Colonic mucosa (tissue), 4 donors: ENCODE measurements at places on chromosomes 1 and 21. TPM values are rescaled to one million over a fixed set of nuclear protein-coding genes. Genes with fewer than 3 reads are reported as not detected.
A peak's percentile ranks its signal among the peaks of the same experiment; 100 is the strongest.

DNA sequence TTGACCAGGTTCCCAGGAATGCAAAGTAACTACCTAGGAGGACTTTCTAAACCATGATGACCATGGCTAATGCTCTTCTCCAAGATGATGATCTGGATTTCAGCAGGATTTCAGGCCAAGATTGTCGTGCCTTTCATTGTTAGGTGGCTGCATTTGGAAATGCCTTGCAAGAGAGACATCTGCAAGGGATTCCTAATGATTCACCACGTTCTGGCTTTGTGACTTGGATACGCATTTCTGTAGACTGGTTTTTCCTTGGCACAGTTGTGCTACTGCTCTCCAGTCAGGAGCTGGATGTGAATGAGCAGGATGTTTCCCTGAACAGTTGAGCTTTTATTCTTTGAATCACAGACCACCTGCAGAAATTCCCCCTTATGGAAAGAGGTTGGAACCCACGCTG, 212.4 kb downstream of the BACH1 start:
- no peak for DNase-seq

- DNase-seq: no peak
Observed at GRCh38 chr1:185260611-185261010, 56.4 kb downstream of the IVNS1ABP start.

DNA sequence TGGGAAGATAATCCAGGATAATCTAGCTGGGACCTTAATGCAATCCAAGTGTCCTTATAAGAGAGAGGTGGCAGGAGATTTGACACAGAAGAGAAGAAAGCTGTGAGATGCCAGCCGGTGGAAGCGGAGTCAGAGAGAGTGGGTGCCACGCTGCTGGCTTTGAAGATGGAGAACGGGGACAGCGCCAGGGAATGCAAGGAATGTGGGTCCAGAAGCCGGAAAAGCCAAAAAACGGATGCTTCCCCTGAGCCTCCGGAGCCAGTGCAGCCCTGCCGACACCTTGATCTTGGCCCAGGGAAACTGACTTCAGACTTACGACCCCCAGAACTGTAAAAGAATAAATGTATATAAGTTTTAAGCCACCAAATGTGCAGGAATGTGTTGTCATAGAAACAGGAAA, 152.6 kb downstream of the ZNF281 start:
- no peak for DNase-seq

- DNase-seq: no peak
Observed at GRCh38 chr21:38663282-38663681, 142.4 kb upstream of the ETS2 start.

MROH7 gene
- total RNA-seq: 3.7 TPM

GRCh38 chr1:245386297-245386971, 231.6 kb downstream of the KIF26B start:
- DNase-seq: no peak

TAS1R1 gene
- total RNA-seq: not detected

GRCh38 chr1:171256940-171257606, 8.8 kb downstream of the FMO1 start:
- peak; percentile 45 for DNase-seq

DRAXIN gene
- 0.05 TPM for total RNA-seq

GRCh38 chr1:118563981-118564951, 379.2 kb upstream of the SPAG17 start:
- no peak for DNase-seq

DNA sequence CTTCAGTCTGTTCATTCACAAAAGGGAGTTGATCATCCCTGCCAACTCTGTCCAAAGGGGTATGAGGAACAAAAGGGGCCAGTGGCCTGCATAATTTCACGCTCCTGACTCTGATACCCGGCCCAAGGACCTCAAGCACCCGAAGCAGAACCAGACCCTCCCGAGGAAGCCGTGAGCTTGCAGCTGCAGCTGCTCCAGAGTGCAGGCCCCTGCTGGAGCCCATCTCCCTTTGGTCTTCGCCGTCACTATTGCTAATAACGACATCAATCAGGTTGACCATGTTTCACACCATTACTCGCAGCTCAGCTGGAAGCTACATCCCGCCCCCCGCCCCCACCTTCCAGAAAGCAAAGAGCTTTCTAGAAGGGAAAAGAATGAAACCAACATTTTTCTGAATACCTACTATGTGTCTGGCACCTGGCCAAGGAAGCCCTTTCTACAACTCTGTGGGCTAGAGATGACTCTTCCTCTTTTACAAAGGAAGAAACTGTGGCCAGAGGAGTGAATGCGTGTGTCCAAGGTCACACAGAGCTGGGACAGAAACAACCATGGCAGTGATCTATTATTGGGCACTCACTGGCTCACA, 5.5 kb downstream of the NKAIN1 start:
- DNase-seq: no peak

GRCh38 chr1:10631121-10631810, 156.5 kb downstream of the PEX14 start:
- no peak for DNase-seq

DNA sequence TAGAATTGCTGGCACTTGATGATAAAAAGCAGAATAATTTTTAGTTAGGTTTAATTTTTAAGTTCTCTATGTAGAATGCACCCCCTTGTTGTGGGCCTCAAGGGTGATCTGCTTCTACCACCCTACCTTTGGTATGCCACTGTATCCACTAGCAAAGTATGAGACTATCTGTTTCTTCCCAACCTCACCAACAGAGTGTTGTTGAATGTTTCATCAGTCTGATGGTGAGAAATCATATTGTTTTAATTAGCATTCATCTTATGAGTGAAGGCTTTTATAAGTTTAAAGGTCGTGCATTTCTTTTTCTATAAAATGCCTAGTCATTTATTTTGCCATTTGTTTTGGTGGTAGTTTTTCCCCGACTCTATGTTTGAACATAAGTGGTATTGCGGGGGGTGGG, 141.0 kb downstream of the MAGI3 start:
- DNase-seq: no peak

SPRR2B gene
- not detected for total RNA-seq

SARS1 gene
- 139 TPM for total RNA-seq

GRCh38 chr1:22651941-22652856, 837 bp upstream of the C1QB start:
- DNase-seq: no peak

CRNN gene
- not detected for total RNA-seq

RBM11 gene
- total RNA-seq: 0.69 TPM

DNA sequence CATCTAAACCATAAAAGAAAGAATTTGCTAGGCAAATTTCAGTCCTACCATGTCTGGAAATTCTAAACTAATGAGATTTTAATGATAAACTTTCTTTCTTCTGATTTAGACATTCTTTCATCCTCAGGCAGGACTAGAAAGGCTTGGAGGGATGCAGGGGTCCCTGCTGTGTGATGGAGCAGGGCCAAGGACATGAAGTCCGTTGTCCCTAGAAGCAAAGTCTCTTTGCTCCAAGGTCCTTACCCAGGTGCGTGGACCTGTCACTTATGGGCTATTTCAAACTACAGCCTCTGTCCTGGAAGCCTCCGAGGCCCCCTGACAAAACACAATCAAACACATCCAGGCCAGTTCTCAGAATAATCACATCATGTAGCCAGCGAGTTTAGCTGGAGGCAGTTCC, 26.6 kb downstream of the URB1 start:
- no peak for DNase-seq

- DNase-seq: no peak
Observed at GRCh38 chr1:218983848-218984247, 189.8 kb upstream of the LYPLAL1 start.

DNA sequence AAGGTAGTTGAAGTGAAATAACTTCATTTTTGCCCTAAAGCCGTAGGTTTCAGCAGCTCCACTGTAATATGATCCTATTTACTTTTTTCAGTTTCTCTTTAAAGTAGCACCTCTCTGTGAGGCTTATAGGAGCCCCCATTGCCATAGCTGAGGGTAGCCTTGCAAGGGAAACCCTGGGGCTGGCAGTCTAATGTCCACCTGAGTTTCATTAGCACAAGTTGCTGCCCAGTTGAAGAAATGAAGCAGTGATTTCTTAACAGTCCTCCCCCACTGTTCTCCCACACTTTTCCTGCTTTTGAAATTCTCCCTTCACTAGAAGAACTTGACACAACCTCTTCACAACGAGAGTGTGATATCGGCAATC, 1.5 kb downstream of the HMCN1 start:
- no peak for DNase-seq
